ENCODE measurements at places on chromosomes 12 and 14. TPM values are rescaled to one million over a fixed set of nuclear protein-coding genes. Genes with fewer than 3 reads are reported as not detected.

The MOAP1 gene
- 23.4 TPM for total RNA-seq

The OTX2 gene
- 0.27 TPM for total RNA-seq

The EID3 gene
- total RNA-seq, result 2.9 TPM

DNA sequence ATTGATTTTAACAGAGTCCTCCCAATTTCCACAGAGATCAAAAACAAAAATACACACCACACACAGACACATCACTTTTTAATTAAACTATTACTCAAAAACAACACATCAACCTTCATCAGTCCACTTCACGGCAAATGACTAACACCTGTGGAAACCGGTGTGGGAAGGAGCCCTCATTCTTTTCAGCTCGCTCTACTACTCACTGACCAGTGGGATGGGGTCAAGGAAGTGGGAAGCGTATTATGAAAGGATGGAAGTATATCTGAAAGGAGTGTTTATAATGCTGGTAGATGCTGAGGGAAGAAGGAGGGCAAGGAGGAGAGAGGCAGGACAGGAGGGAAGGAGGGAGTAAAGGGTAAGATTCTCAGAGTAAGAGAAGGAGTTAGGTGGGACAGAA is 156.5 kb downstream of the EPS8 start:
- H3K4me3 ChIP-seq, result no peak overlapping the region
- H3K27me3 ChIP-seq, result no peaks in the 10 kb centered on the region
- H3K36me3 ChIP-seq, result peaks cover 4% of the 10 kb centered on the region
- DNase-seq, result no peak

DNA sequence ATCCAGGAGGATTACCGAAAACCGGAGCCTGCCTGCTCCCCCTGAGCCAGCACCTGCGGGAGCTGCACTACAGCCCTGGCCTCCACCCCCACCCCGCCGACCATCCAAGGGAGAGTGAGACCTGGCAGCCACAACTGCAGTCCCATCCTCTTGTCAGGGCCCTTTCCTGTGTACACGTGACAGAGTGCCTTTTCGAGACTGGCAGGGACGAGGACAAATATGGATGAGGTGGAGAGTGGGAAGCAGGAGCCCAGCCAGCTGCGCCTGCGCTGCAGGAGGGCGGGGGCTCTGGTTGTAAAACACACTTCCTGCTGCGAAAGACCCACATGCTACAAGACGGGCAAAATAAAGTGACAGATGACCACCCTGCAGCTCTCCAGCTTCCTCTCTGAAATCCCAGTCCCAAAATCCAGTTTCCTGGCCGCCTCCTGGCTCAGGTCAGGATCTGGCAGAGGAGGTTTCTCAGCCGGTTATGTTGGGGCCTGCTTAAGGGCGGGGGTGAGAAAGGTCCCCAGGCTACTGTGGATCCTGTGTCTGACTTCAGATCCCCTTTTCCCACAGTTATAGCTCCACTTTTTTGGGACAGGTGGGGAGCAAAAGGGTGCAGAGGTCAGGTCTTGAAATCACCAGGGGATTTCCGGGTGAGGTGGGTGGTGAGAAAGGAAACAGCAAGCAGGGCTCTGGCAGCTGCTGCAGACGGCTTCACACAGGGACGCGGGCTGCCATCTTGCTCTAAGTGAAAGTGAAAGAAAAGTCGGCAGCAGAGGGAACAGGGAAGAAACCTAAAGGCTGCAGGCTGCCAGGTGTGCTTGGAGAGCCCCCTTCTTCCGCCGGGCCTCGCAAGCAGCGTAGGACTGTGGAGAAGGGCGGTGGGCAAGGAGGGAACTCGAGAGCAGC is at the start of gene TAPBPL:
TSS of gene TAPBPL (plus strand) at position 695 of the 897 bp plus-strand sequence. CDS start 207 bp downstream, outside the sequence.
- peak within 1 kb of the TSS; percentile 89 for H3K27ac ChIP-seq
- H3K27me3 ChIP-seq, result no peaks in the 10 kb centered on the region
- H3K4me1 ChIP-seq, result peaks cover 24% of the 10 kb centered on the region

The ENDOU gene
- total RNA-seq, result not detected
